ENCODE measurements at places on chromosomes 7 and 10. TPM values are rescaled to one million over a fixed set of nuclear protein-coding genes. Genes with fewer than 3 reads are reported as not detected.

GRCh38 chr7:7843972-7844371 is 124.6 kb upstream of the GLCCI1 start:
- no peak for DNase-seq
- no peak overlapping the region for H3K27ac ChIP-seq
- no peaks in the 10 kb centered on the region for H3K27me3 ChIP-seq

DNA sequence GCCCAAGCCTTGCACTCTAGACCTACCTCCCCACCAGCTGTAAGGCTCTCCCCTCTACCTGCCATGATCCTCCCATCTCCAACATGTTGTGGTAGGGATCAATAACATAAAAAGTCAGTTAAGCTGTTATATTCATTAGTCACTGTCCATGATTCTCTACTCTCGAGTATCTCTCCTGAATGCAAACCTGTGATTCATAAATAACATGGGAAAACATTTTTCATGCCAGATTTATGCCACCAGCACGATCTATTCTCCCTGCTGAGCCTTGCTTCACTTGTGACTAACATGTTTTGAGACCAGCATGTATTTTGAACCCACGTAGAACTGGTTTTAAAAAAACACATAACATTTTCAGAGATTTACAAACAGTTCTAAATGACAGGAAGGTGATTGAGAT is 30.3 kb downstream of the TMEM168 start:
- no peaks in the 10 kb centered on the region for H3K36me3 ChIP-seq
- H3K4me3 ChIP-seq, result no peak overlapping the region
- DNase-seq, result no peak
- no peaks in the 10 kb centered on the region for H3K27me3 ChIP-seq

GRCh38 chr7:113784316-113784715 is 134.5 kb downstream of the PPP1R3A start:
- no peaks in the 10 kb centered on the region for H3K36me3 ChIP-seq
- no peak for DNase-seq
- no peak overlapping the region for H3K27ac ChIP-seq
- no peaks in the 10 kb centered on the region for H3K4me1 ChIP-seq

The COBL gene
- 36.5 TPM for total RNA-seq

- H3K4me3 ChIP-seq, result no peak overlapping the region
- H3K36me3 ChIP-seq, result no peaks in the 10 kb centered on the region
- H3K27me3 ChIP-seq, result no peaks in the 10 kb centered on the region
- H3K27ac ChIP-seq, result no peak overlapping the region
- H3K4me1 ChIP-seq, result no peaks in the 10 kb centered on the region
Observed at GRCh38 chr10:81600185-81600584, 274.8 kb upstream of the NRG3 start.

- H3K4me1 ChIP-seq, result no peaks in the 10 kb centered on the region
- 0 out of 2 replicates have a peak, but pooled peaks cover 4% of the 10 kb centered on the region for H3K36me3 ChIP-seq
- H3K27me3 ChIP-seq, result no peaks in the 10 kb centered on the region
- H3K27ac ChIP-seq, result no peak overlapping the region
- no peak overlapping the region for H3K4me3 ChIP-seq
Observed at GRCh38 chr7:44403176-44403759, 77.9 kb upstream of the CAMK2B start.

DNA sequence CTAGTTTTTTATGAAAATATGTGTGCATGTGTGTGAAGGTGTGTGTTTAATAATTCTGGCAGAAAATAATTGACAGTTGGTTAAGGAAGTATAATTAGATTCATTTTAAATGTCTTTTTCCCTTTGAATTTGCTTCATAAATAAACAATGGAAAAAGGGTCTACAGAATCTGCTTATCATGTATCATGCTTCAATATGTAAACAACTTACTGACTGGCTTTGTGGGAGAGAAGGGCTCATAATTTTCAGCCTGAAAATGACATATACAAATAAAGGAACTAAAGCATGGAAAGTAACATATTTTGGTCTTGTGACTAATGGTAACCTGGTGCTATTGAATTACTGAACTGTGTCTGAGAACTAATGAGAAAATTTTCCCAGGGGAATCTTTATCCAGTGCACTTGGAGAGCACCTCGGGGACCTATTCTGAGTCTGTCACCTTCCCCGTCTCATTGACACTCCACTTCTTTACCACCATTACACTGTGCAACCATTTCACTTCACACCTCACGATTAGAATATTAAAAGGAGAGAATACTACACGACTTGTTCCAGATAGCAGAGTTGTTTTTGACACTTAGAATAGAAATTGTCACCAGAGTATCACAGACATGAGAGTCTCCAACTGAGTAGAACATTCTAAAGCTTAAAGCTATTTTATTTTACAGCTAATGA is 298.6 kb downstream of the TFEC start:
- no peaks in the 10 kb centered on the region for H3K36me3 ChIP-seq
- no peaks in the 10 kb centered on the region for H3K27me3 ChIP-seq
- H3K27ac ChIP-seq, result no peak overlapping the region
- DNase-seq, result no peak
- no peaks in the 10 kb centered on the region for H3K4me1 ChIP-seq
- no peak overlapping the region for H3K4me3 ChIP-seq

The NYAP1 gene
- 4.6 TPM for total RNA-seq

The GPR37 gene
- total RNA-seq, result 17.4 TPM

GRCh38 chr7:139870380-139870779 is 41.3 kb downstream of the TBXAS1 start:
- no peak overlapping the region for H3K4me3 ChIP-seq
- no peak overlapping the region for H3K27ac ChIP-seq
- no peak for DNase-seq
- no peaks in the 10 kb centered on the region for H3K27me3 ChIP-seq
- H3K36me3 ChIP-seq, result no peaks in the 10 kb centered on the region
- no peaks in the 10 kb centered on the region for H3K4me1 ChIP-seq

GRCh38 chr7:83872501-83872900 is 223.6 kb upstream of the SEMA3E start:
- H3K36me3 ChIP-seq, result no peaks in the 10 kb centered on the region
- no peak overlapping the region for H3K4me3 ChIP-seq
- no peak for DNase-seq
- H3K27me3 ChIP-seq, result no peaks in the 10 kb centered on the region
- no peak overlapping the region for H3K27ac ChIP-seq
- no peaks in the 10 kb centered on the region for H3K4me1 ChIP-seq

GRCh38 chr10:77601488-77601887 is 36.1 kb downstream of the KCNMA1 start:
- H3K4me1 ChIP-seq, result peaks cover 8% of the 10 kb centered on the region
- no peak for DNase-seq
- H3K4me3 ChIP-seq, result no peak overlapping the region
- H3K36me3 ChIP-seq, result no peaks in the 10 kb centered on the region

- H3K4me3 ChIP-seq, result no peak overlapping the region
- H3K4me1 ChIP-seq, result no peaks in the 10 kb centered on the region
- H3K27ac ChIP-seq, result no peak overlapping the region
- H3K36me3 ChIP-seq, result no peaks in the 10 kb centered on the region
- no peak for DNase-seq
Observed at GRCh38 chr7:13115855-13116254, 428.4 kb downstream of the ARL4A start.

The TIAL1 gene
- 166 TPM for total RNA-seq

GRCh38 chr10:34235164-34235832 is 579.8 kb downstream of the PARD3 start:
- H3K36me3 ChIP-seq, result no peaks in the 10 kb centered on the region
- H3K27ac ChIP-seq, result no peak overlapping the region
- no peaks in the 10 kb centered on the region for H3K4me1 ChIP-seq
- no peak for DNase-seq

GRCh38 chr7:24472093-24472492 is 101.2 kb upstream of the PALS2 start:
- no peaks in the 10 kb centered on the region for H3K4me1 ChIP-seq
- no peaks in the 10 kb centered on the region for H3K27me3 ChIP-seq
- H3K36me3 ChIP-seq, result no peaks in the 10 kb centered on the region
- no peak for DNase-seq

The ADRB1 gene
- 0.17 TPM for total RNA-seq

The FIS1 gene
- 128 TPM for total RNA-seq

DNA sequence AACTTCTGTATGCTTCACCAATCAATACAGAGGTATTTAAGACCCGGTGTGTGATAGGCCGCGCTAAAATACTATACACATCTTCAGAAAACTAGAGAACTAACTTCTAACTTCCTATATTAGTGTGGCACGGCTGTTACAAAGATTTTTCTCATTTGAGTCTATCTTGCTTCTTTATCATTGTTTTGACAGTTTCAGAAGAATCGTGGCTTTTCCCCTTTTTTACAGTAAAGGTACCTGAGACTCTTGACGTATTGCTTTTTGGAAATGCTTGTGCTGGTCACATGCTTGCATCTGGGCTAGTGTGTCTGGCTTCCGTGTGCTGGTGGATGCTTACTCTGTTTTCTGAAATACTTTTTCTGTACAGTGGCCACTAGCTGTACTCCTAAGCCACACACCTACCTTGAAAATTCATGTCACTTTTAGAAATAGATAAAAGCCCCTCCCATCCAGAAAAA is 12.7 kb downstream of the IKZF1 start:
- no peaks in the 10 kb centered on the region for H3K36me3 ChIP-seq
- no peak for DNase-seq
- H3K4me3 ChIP-seq, result no peak overlapping the region
- H3K4me1 ChIP-seq, result peaks cover 16% of the 10 kb centered on the region
- no peaks in the 10 kb centered on the region for H3K27me3 ChIP-seq

DNA sequence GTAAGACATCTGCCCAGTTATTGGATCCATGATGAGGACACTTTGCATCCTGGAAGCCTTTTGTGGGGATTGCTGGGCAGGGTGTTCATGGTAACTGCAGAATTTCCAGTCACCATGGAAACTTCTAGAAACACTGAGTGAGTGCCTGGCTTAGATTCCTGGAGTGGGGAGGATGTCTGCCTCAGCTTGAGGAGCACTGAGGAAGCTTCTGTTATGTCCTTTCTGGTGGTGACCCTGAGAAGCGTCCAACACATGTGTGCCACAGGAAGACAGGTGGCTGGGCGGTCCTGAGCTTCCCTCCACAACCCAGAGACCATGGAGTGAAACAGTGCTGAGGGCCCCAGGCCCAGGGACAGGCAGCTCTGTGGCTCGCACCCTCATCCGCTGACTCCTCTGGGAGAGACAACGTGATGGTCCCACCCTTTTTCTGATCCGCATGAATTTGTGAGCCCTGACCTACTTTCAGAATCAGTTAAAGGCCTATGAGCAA is 191.8 kb upstream of the CXCL12 start:
- no peaks in the 10 kb centered on the region for H3K36me3 ChIP-seq
- no peaks in the 10 kb centered on the region for H3K27me3 ChIP-seq
- no peak for DNase-seq
- H3K4me3 ChIP-seq, result no peak overlapping the region
- H3K27ac ChIP-seq, result no peak overlapping the region

- peaks cover 10% of the 10 kb centered on the region for H3K4me1 ChIP-seq
- no peak overlapping the region for H3K4me3 ChIP-seq
- H3K36me3 ChIP-seq, result no peaks in the 10 kb centered on the region
- DNase-seq, result no peak
- no peak overlapping the region for H3K27ac ChIP-seq
Observed at GRCh38 chr7:28647076-28647421, 234.7 kb downstream of the CREB5 start.

The NUTM2E gene
- 0.28 TPM for total RNA-seq

The ANKRD22 gene
- total RNA-seq, result not detected

The CALHM3 gene
- total RNA-seq, result 0.17 TPM

DNA sequence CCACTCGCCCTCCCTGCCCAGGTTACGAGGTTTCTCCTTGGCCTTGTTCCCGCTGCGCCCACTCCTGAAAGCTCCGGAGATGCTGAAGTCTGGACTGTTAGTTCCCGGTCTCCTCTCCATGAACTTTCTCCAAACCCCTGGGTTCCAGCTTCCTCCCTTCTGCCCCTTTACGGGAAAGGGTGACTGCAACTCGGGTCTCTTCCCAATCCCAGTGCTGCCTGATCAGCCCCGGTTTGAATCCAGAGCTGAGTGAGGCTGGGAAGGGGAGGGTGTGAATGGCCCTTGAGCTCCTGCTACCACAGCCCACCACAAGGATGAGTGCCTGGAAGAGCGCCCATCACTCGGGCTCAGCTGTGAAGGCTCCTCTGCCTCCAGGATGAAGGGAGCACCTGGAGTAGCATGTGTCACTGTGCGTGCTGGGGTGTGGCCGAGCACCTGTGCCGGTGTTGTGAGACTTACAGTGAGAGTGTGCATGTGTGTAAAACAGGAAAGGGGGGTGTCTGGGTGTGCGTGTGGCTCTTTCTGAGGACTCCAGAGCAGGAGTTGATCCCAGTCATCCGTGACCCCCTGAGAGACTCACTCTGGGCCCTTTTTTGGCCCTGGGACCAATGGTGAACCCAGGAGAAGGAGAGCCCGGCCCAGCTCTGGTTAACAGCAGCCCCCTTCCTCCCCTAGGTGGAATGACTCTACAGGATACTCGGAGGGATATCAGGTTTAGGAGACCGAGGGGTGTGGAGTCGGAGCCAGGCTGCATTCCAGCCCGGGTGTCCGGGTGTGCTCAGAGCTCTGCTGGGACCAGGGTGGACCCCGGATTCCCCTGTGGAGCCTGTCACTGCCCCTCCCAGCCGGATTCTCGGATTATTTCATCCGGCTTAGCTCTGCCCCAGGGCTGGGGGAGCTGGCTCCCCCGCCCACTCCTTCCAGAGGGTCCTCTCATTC is 1.1 kb upstream of the ZNF467 start:
- no peak for DNase-seq
- peaks cover 42% of the 10 kb centered on the region for H3K27me3 ChIP-seq
- peak overlapping the region; percentile 23 for H3K4me3 ChIP-seq
- no peaks in the 10 kb centered on the region for H3K4me1 ChIP-seq
- no peak overlapping the region for H3K27ac ChIP-seq

- no peak overlapping the region for H3K27ac ChIP-seq
- no peaks in the 10 kb centered on the region for H3K27me3 ChIP-seq
Observed at GRCh38 chr7:22604246-22604645, 104.3 kb upstream of the STEAP1B start.

- H3K27ac ChIP-seq, result no peak overlapping the region
- H3K27me3 ChIP-seq, result no peaks in the 10 kb centered on the region
- peaks cover 22% of the 10 kb centered on the region for H3K36me3 ChIP-seq
- no peak overlapping the region for H3K4me3 ChIP-seq
- no peaks in the 10 kb centered on the region for H3K4me1 ChIP-seq
Observed at GRCh38 chr10:5644930-5645329, 21.5 kb downstream of the ASB13 start.

GRCh38 chr7:137585591-137585990 is 242.1 kb upstream of the PTN start:
- H3K27me3 ChIP-seq, result no peaks in the 10 kb centered on the region
- no peak overlapping the region for H3K4me3 ChIP-seq
